ENCODE measurements at places on chromosomes 11 and 22.

DNA sequence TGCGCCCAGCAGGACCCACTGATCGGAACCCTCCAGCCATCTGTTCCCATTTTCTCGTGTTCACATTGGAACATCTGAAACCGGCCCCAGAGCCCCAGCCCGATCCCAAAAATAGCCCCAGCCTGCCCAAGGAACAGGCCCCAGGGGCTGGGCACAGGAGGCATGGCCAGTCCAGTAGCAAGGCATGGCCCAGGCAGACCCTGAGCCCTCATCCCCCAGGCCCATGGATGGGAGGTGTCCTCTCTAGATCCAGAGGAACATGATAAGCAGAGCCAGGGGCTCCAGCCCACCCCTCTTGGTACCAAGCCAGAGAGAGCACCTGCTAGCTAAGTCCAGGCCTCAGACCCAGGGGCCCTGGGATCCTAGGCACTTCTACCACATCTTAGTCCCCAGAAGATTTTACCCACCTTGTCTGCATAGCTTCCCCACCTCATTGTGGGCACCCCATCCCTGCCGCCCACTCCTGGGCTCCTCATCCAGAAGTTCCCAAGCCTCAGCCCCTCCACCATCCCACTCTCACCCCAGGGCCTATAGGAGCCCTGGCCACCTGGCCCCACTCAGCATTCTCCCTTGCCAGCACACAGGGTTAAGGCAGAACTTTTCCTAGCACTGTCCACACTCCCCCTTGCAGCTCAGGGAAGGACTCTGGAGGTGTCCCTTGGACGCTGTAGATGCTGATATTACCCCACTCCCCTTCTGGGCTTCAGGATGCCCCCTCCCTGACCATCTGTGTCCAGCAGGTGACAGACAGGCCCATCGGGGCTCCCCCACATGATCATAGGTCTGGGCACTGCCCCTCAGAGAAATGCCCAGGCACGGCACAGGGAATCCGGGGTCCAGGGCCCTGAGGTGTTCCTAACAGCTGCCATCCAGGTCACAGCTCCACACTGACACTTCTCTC, 9.5 kb downstream of the BCL9L start:
- DNase-seq, result peak; percentile 59

DNA sequence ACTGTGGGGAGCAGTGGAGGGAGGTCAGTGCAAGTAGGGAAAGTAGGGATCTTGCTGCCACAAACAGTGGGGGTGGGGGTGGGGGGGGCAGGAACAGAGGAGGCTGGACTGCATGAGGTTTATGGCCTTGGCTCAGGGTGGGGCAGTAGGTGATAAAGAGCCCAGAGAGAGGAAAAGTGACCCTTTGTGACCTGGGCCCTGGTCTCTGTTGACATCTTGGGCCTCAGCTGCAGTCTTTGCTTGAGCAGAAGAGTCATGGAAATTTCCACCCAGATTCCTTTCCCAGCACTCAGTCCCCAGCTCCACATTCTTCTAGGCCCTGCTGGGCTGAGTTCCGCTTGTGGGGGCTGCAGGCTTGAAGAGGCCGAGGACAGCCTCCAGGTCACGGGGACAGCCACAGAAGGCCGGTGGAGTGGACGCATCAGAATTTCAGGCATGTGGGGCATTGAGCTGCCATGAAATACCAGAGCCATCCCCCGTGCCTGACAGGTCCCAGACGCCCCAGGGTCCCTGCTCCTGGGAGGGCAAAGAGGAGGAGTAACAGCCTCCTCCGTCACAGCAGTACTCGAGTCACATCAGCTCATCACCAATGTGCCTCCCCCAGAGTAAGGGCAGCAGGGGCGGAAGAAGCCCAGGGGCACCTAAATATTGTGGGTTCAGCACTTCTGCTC, 9.7 kb upstream of the MALAT1 start:
- peak; percentile 73 for DNase-seq

- no peak for DNase-seq
Observed at GRCh38 chr11:125881291-125881690, 6.2 kb upstream of the HYLS1 start.

DNA sequence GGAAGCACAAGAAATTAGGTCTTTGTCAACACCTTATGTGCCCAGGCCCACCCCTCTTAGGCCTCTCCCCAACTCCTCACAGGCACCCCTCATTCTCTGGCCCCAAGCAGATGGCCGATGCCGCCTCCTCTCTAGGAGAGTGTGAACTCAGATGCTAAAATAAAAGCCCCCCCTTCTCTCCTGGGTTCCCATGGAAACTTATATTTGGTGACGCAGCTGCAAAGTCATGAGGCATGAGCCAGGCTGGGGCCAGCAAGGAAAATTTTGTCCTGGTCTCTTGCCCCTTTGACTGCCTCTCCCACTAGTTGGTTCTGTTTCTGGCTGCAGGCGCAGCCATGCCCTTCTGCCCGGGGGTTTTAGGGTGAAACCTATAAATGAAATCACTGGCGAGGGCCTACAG, 11.8 kb downstream of the RCOR2 start:
- DNase-seq, result no peak

DNA sequence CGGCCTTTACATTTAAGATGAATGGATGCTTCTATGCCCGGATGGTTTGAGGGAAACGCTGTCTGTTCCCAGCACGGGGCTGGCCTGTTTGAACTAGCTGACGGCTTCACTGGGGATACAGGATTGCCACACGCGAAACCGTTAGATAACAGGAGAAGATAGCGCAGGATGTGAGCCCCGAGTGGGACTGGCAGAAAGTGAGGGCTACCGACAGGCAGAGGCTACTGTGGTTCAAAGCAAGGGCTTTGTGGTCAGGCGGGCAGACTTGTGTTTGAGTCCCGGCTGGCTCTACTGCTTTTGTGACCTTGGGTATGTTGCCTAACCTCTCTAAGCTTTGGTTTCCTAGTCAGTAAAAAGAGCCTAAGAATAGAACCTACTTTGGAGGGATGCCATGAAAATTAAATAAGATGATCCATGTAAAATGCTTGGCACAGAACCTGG, 2.8 kb upstream of the OAF start:
- no peak for DNase-seq

GRCh38 chr22:45972091-45972888, 4.7 kb downstream of the WNT7B start:
- no peak for DNase-seq

- DNase-seq, result no peak
Observed at GRCh38 chr11:32433914-32434355, 1.4 kb downstream of the WT1 start.

- DNase-seq, result no peak
Observed at GRCh38 chr11:118215262-118215661, 9.5 kb downstream of the JAML start.

DNA sequence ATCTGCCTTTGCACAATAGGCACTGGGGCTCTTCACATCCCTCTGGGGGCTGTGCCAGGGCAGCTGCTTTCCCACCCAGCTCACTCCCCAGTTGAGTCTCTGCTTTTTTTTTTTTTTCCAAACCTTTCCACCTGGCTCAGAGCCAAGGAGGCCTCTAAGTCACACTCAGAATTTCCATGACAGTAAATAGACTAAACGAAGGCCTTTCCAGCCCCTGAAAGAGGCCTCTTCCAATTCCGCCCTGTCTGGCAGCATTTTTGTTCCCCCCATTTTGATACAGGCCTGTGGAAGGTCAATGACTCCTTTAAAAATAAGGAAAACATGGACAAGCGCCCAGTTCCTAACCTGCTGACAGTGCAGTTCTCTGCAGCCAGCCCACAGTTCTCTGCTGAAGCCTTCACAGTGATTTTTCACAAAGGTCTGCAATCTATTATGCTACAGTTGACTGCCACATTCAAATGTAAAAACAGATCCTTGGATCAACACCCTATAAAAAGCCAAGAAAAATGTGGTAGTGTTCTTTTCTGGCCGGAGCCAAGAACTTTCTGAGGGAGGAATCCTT, 107.5 kb upstream of the SESN3 start:
- peak; percentile 81 for DNase-seq

DNA sequence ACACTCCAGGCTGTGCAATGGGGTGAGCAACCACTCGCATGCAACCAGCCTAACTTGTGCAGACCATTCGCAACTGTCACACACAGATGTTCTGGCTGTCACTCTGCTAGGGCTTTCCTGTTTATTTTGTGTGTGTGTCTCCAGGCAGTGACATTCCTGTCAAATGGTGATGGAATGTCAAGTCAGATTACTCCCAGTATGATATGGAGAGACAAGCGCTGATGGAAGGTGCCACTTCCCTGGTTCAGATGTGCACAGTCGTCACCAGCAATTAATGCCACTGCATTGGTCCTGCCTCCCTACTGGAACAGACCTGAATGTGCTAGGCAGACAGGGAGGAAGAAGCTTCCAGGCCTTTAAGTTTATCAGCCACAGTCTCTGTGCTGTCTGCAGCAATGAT, 442.4 kb upstream of the ISX start:
- no peak for DNase-seq

- no peak for DNase-seq
Observed at GRCh38 chr11:94668212-94668793, 99.9 kb upstream of the AMOTL1 start.

- DNase-seq, result no peak
Observed at GRCh38 chr22:22667966-22668880, 23.8 kb downstream of the GGTLC2 start.

DNA sequence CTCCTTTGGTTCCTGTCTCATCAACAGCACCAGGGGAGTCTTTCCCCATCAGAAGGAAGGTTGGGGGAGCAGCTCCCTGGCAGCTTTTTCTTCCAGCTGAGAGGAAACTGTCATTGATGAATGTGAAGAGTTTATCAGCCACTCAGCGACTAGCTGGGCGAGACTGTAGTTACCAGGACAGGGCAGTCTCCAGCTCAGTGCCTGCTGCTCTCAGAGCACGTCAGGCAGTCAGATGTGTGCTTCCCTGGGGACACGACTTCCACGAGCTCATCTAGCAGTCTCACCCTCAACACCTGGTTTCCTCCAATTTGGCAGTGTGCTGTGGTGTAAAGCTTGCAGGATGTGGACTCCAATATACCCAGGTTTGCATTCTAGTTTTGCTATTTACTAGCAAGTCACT, 12.5 kb upstream of the C1QTNF4 start:
- no peak for DNase-seq

GRCh38 chr22:46044621-46045458, 67.9 kb upstream of the WNT7B start:
- DNase-seq, result peak; percentile 76

GRCh38 chr11:118082880-118083552, 3.7 kb downstream of the SMIM35 start:
- DNase-seq, result no peak

GRCh38 chr22:23381661-23382427, 198.2 kb downstream of the IGLL1 start:
- no peak for DNase-seq

- DNase-seq, result no peak
Observed at GRCh38 chr22:25802018-25802417, 60.0 kb downstream of the MYO18B start.

GRCh38 chr11:18457450-18457849, 1.8 kb downstream of the LDHAL6A start:
- DNase-seq, result no peak

- peak; percentile 45 for DNase-seq
Observed at GRCh38 chr22:40031766-40032470, 37.2 kb downstream of the FAM83F start.

DNA sequence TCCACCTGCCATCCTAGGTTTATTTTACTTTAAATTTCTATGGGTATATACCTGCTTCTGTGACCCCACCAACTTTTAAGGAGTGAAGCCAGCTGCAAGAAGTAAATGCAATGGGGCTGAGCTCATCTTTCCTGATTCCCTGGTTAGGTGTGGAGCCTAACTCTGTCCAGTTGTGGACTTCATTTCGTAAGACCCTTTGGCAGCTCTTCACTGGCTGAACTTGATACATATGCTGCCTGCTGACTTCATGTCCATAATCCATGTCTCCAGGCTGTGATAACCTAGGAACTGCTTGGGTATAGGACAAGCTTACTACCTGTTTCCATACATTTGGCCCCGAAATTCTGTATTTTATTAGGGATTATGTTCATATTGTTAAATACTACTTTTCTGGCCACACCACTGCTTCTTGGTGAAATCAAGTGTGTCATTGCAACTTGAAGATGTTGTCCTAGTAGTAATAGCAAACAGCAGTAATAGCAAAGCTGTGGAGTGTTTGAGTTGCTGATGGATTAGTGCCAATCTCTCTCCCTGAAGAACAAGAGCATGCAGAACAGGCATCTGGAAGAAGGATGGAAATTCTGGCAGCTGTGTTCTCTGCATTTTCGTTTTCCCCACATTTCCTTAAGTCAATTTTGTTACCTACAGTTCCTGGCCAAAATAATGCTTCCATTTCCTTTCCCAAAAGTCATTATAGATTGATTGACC, 31.2 kb downstream of the LDLRAD3 start:
- no peak for DNase-seq

DNA sequence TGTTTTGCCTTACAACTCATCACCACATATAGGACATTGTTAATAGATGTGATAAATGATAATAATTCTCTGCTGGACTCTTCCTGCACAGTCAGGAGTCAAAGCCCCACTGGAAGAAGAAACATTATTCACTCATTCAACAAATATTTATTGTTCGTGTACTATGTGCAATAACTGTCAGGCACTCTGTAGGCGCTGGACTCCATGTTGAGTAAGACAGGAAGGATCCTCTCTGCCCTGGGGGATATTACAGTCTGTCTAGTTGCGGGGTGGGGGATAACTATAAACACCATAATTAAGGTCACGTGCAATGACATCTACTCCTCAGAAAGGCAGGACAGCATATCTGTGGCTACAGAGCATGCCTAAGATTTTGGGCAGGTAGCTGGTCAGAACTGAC, 281.1 kb downstream of the FAT3 start:
- DNase-seq, result no peak

DNA sequence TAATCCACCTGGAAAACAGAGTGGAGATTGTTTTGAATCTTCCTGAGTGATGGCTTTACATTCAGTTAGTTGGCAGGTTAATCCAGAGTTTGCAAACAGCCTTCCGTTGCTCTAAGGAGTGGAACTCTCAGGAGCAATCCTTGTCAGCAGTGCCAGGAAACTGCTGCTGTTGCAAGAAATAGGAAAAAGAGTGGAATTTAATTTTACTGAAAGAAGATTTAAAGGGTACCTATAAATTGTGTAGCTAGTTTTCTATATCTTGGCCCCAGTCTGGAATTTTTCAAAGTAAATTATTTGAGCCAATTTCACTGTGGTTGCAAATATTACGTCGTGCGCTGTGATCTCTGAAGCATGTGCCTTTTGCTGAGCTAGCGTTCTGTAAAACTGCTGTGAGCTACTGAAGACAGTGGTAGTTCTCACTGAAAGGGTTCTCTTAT, 55.5 kb upstream of the SLC5A12 start:
- DNase-seq, result no peak

DNA sequence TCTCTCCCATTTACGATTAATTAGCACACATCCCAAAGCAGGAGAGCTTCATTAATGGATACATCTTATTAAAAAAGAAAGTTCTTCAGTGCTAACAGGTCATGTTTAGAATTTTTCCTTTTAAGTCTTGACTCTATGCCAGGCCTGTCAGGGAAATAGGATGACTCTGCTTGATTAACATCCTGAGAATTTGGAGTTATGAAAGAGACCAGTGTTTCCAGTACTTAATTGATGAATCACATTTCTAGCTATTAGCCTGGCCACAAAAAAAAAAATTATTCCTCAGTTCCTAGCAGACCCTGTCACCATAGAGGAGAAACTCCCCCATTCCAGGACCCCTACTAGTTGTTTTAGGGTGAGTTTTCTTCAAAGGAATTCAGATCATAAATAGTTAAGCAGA, 23.6 kb upstream of the ME3 start:
- DNase-seq, result no peak

All from sciatic nerve (tissue), 2 donors.